Neural cell (in vitro differentiated cells): ENCODE measurements at places on chromosomes 12 and 14. TPM values are rescaled to one million over a fixed set of nuclear protein-coding genes. Genes with fewer than 3 reads are reported as not detected.

RITA1 gene
- 22.8 and 23.3 TPM in 2 replicates for polyA plus RNA-seq

KCNMB4 gene
- 20.1 and 26.4 TPM in 2 replicates for polyA plus RNA-seq

KCNJ8 gene
- 0.34 TPM in 1 of 2 replicates, not detected in the other for polyA plus RNA-seq

KRT83 gene
- not detected in 2 replicates for polyA plus RNA-seq

SLC16A7 gene
- 2.3 and 4.0 TPM in 2 replicates for polyA plus RNA-seq

RD3L gene
- 0.28 and 0.69 TPM in 2 replicates for polyA plus RNA-seq

PTPN21 gene
- 3.3 and 4.1 TPM in 2 replicates for polyA plus RNA-seq

CIDEB gene
- polyA plus RNA-seq, result not detected in 2 replicates

CISTR gene
- polyA plus RNA-seq, result not detected in 2 replicates

CCNB1IP1 gene
- 67.2 and 83.8 TPM in 2 replicates for polyA plus RNA-seq

TAS2R46 gene
- polyA plus RNA-seq, result not detected in 2 replicates

TDRD9 gene
- polyA plus RNA-seq, result 15.9 and 25.6 TPM in 2 replicates

NAA25 gene
- polyA plus RNA-seq, result 29.8 and 30.7 TPM in 2 replicates

LRTM2 gene
- 2.4 and 4.1 TPM in 2 replicates for polyA plus RNA-seq

ARHGAP9 gene
- polyA plus RNA-seq, result not detected in 2 replicates

HOTAIR gene
- not detected in 2 replicates for polyA plus RNA-seq

KRT6C gene
- not detected in 2 replicates for polyA plus RNA-seq

DNM1L gene
- 168 and 182 TPM in 2 replicates for polyA plus RNA-seq

ERP27 gene
- not detected in 2 replicates for polyA plus RNA-seq

RFX4 gene
- polyA plus RNA-seq, result 0.22 TPM in 1 of 2 replicates, not detected in the other

IFI27 gene
- 2.2 and 5.6 TPM in 2 replicates for polyA plus RNA-seq

TAS2R8 gene
- polyA plus RNA-seq, result 0.59 and 1.6 TPM in 2 replicates

TC2N gene
- 0.54 and 2.1 TPM in 2 replicates for polyA plus RNA-seq

HSPB8 gene
- not detected in 2 replicates for polyA plus RNA-seq
